ENCODE measurements at places on chromosomes 3 and 15.

DNA sequence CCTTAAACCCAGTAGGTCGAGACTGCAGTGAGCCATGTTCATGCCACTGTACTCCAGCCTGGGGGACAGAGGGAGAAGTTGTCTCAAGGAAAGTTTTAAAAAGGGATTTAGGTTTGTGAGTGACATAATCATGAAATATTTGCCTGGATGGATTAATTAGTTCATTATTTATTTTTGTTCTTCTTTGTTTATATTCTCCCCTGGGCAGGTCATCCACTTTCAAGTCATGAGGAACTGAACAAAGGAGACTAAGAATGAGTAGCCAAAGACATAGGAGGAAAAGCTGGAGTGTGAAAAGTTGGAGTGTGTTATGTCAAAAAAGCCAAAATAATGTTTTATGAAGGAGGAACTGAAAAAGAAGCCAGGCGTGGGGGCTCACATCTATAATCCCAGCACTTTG, 17.7 kb upstream of the PCCB start:
- DNase-seq = no peak

DNA sequence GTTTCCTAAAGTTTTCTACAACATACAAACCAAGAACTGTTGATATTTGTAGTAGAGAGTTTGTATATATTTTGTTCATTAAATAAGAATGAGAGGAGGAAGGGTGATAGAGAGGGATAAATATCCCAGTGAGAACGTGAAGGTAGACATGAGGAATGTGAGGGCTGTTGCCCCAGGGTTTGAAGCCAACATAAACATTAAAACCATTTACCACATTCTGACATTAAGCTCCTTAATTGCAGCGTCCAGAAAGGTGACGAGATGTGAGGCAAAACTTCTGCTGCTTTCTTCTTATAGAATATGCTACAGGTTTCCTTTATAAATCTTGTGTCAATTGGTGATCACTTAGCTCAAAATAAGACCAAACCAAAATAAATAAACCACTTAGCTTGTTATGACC, 267.8 kb upstream of the CNTN4 start:
- DNase-seq = no peak

GRCh38 chr3:123610331-123610730, 25.5 kb upstream of the HACD2 start:
- no peak for DNase-seq

- no peak for DNase-seq
Measured at GRCh38 chr15:26628879-26629529, 143.9 kb downstream of the GABRB3 start.

- no peak for DNase-seq
Measured at GRCh38 chr3:50620420-50620819, 3.5 kb downstream of the MAPKAPK3 start.
